ENCODE measurements at places on chromosomes 4 and X.

- DNase-seq = no peak
Observed at GRCh38 chr4:101183666-101184373, 163.5 kb downstream of the PPP3CA start.

GRCh38 chr4:14924076-14924811, 78.0 kb upstream of the CPEB2 start:
- DNase-seq = no peak

- DNase-seq = no peak
Observed at GRCh38 chr4:108465886-108466500, 154.4 kb upstream of the RPL34 start.

DNA sequence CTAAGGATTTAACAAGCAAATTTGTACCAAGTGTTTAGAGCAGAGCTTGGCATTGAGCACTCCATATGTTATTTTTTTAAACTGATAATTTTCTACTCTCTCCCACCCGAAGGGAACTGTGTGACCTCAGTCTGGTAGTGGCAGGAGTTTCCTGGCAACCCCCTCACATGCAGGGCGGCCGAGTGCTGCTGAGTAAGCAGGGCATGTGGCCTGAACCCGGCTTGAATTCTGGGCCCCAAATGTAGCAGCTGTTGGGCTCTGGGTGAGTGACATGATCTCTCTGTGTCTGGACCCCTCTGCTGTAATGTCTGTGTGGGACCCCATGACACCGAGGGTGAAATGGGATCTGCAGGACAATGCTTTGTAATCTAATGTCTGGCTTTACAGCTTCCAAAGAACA, 13.6 kb upstream of the C4orf50 start:
- DNase-seq = no peak

DNA sequence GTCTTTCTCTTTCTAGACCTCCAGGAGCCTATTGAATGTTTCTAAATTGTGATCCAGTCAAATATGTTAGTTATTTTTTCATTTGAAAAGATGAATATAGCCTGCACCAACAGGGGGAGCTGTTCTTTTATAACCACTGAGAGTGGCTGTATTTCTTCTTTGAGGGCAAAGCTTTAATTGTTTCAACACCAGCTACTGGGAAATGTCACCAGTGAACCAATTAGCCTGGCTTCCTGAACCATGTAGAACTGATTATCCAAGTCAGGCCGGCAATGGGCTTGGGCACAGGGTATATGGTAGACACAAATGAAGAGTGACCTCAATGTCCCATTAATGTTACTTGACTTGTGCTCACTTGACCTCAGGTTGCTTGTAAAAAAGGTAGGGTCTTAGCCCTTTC, 4.8 kb upstream of the DAPP1 start:
- DNase-seq = peak; percentile 27

- DNase-seq = no peak
Observed at GRCh38 chr4:40967550-40967949, 217.8 kb downstream of the NSUN7 start.

DNA sequence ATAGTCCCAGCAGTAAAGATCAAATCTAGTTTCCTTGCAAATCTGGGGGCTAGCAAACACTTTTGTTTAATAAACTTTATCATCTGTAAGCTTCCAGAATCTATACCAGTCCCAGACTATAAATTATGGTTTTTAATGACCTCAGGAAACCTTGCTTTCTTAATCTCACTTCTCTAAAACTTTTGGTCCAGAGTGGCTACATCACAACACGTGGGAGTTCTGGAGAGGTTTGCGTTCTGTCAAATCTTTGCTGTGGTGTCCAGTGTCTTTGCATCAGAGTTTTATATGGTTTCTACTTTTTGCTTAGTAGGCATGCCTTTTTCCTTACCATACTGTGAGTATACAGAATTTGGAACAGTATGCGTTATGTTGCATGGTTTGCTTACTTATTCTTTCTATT, 193.9 kb downstream of the ANK2 start:
- no peak for DNase-seq

- DNase-seq = no peak
Observed at GRCh38 chr4:18100657-18101056, 79.1 kb upstream of the LCORL start.

DNA sequence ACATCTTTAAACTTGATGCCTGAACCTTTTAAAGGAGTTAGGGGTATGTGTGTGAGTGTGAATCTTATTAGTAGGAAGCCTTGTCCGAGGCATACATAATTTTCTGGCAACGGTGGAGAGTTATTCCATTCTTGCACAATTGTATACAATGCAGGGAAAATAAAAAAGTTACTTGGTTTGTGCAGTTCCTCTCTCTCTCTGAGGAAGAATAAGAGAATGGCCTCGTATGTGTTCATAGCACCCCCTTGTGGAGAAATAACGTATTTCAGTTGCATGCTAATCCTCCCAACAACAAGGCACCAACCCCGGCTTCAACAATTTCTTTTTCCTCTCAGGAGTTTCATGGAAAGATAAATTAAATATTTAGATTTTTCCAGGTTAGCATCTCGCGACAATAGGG, 33.7 kb upstream of the FGF13 start:
- DNase-seq = no peak

- DNase-seq = no peak
Observed at GRCh38 chr4:71974681-71975080, 57.1 kb upstream of the NPFFR2 start.

All from activated gamma-delta T cell treated with Interleukin-2 at 50 U/mL for 16 hours (primary cell).